ENCODE measurements at places on chromosomes 1 and 21. TPM values are rescaled to one million over a fixed set of nuclear protein-coding genes. Genes with fewer than 3 reads are reported as not detected.

- H3K27ac ChIP-seq = no peak overlapping the region
- no peaks in the 10 kb centered on the region for H3K36me3 ChIP-seq
- no peaks in the 10 kb centered on the region for H3K4me1 ChIP-seq
- no peak for DNase-seq
- H3K4me3 ChIP-seq = no peak overlapping the region
- H3K27me3 ChIP-seq = no peaks in the 10 kb centered on the region
Measured at GRCh38 chr1:56380531-56380930, 198.8 kb downstream of the PLPP3 start.

- no peaks in the 10 kb centered on the region for H3K27me3 ChIP-seq
- DNase-seq = no peak
- no peaks in the 10 kb centered on the region for H3K4me1 ChIP-seq
- no peaks in the 10 kb centered on the region for H3K36me3 ChIP-seq
- no peak overlapping the region for H3K27ac ChIP-seq
Measured at GRCh38 chr21:35159881-35160280, 110.8 kb upstream of the RUNX1 start.

- no peak for DNase-seq
- H3K36me3 ChIP-seq = no peaks in the 10 kb centered on the region
- no peaks in the 10 kb centered on the region for H3K27me3 ChIP-seq
- no peak overlapping the region for H3K27ac ChIP-seq
- no peaks in the 10 kb centered on the region for H3K4me1 ChIP-seq
Measured at GRCh38 chr1:211925016-211925415, 94.5 kb upstream of the LPGAT1 start.

DNA sequence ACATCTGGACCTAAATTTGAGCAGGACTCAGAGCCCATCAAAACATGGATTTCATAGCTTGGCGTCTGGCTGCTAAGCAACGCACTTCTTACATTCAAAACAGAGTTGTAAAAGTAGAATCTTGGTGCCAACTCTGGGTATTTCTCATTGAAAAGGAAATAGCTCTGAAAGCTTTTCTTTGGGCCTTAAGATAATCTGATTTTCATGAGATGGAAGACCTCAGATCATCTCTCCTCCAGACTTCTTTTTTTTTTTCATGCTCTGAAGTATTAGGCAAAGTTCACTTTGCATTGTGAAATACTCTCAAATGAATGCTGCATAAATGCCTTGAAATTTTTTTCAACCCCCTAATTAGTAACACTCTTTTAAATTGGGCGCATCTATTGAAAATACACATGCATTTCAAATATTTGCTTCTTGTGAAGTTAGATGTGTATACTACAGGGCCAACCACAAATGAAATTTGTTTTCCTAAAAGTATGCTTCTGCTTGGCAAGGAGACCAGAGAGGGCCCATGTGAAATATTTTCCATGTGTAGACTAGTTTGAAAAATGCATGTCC, 4.2 kb downstream of the ADAMTS5 start:
- DNase-seq = no peak
- H3K27me3 ChIP-seq = no peaks in the 10 kb centered on the region
- H3K4me3 ChIP-seq = no peak overlapping the region
- no peak overlapping the region for H3K27ac ChIP-seq

- no peak overlapping the region for H3K4me3 ChIP-seq
- no peak for DNase-seq
- H3K4me1 ChIP-seq = peaks cover 17% of the 10 kb centered on the region
- no peaks in the 10 kb centered on the region for H3K27me3 ChIP-seq
- no peak overlapping the region for H3K27ac ChIP-seq
Measured at GRCh38 chr1:6426277-6426971, 1.8 kb downstream of the ESPN start.

GRCh38 chr1:110216844-110217444, 6.8 kb downstream of the KCNC4 start:
- H3K4me1 ChIP-seq = no peaks in the 10 kb centered on the region
- no peak overlapping the region for H3K27ac ChIP-seq
- H3K36me3 ChIP-seq = no peaks in the 10 kb centered on the region
- H3K27me3 ChIP-seq = no peaks in the 10 kb centered on the region
- DNase-seq = no peak

DNA sequence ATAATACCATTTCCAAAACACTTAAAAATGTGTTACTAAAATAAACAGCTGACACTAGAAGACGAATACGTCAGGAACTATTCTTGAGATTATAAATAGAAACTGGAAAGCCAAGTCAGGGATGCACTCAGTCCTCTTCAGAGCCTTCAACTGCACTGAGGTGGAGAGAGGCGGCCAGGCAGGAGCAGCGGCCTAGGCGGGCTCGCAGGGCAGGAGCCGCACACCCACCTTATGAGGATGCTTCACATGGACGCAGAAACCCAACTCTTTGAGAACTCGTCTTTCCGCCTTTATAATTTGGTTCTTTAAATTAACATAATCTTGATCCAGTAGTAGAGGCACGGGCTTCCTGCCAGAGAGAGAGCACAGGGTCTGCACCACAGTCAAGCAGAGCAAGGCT, 4.0 kb downstream of the CCNL2 start:
- peaks cover 42% of the 10 kb centered on the region for H3K36me3 ChIP-seq
- H3K27ac ChIP-seq = no peak overlapping the region
- no peak overlapping the region for H3K4me3 ChIP-seq
- H3K4me1 ChIP-seq = peaks cover 18% of the 10 kb centered on the region

DNA sequence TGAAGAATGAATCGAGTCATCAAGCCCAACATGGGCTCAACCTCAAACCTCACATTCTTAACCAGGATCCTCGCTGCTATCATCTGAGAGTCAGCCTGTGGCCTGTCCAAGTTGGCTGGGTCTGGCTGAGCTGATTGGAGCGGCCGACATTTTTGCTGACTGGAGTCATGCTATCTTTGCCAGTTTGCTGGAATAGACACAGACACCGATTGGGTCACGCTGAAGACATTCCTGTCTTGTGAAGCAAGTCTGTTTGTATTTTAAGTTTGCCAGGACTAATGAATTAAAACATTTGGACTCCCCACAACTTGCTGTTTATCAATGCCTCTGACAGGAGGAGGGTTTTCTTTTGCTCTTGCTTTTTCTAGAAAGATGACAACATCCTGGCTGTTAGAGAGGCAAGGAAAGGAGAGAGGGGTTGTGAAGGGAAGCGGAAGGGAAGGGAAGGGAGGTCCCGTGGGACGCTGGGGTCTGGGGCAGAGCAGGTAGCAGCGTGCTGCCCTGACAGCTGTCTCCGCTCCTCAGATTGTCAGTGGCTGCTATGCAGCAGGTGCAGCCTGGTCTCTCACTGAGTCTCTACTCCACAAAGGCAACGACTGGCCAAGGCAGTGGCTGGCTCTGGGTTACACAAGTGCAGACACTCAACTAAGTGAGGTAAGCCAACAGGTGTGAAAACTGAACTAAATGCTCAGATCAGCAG, at the start of gene MAP3K7CL:
TSS of gene MAP3K7CL (plus strand) at position 375 of the 700 bp plus-strand sequence. CDS start 2,701 bp downstream, outside the sequence.
- no peak within 1 kb of the TSS for H3K4me3 ChIP-seq
- no peak within 1 kb of the TSS for H3K27ac ChIP-seq
- no peaks in the 10 kb centered on the region for H3K36me3 ChIP-seq
- H3K4me1 ChIP-seq = no peaks in the 10 kb centered on the region
- H3K27me3 ChIP-seq = no peaks in the 10 kb centered on the region

- no peak overlapping the region for H3K27ac ChIP-seq
- no peaks in the 10 kb centered on the region for H3K36me3 ChIP-seq
Measured at GRCh38 chr1:99062192-99062591, 57.5 kb upstream of the PLPPR5 start.

- DNase-seq = no peak
- peak overlapping the region; percentile 46 for H3K4me3 ChIP-seq
- H3K36me3 ChIP-seq = no peaks in the 10 kb centered on the region
Measured at GRCh38 chr1:200038981-200039848, 11.7 kb downstream of the NR5A2 start.

DNA sequence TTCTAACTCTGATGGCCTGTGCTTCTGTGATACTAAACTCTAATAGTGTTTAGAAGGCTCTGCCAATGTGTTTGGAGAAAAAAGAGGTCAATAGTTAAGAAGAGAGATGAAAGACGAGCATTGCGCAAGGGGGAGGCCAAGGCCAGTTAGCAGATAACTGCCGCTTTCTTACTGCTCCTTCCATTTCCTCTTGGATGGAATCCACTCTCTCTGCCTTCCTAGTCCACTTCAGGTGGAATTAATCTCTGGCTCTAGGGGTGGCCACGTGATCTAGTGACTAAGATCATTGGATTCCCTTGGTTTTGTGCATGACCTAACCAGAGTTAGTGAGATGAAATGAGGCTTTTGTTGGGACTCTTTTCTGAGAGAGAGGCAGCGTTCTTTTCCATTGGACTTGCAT, 148.3 kb downstream of the ACTL8 start:
- no peaks in the 10 kb centered on the region for H3K27me3 ChIP-seq
- H3K4me1 ChIP-seq = no peaks in the 10 kb centered on the region
- H3K4me3 ChIP-seq = no peak overlapping the region

DNA sequence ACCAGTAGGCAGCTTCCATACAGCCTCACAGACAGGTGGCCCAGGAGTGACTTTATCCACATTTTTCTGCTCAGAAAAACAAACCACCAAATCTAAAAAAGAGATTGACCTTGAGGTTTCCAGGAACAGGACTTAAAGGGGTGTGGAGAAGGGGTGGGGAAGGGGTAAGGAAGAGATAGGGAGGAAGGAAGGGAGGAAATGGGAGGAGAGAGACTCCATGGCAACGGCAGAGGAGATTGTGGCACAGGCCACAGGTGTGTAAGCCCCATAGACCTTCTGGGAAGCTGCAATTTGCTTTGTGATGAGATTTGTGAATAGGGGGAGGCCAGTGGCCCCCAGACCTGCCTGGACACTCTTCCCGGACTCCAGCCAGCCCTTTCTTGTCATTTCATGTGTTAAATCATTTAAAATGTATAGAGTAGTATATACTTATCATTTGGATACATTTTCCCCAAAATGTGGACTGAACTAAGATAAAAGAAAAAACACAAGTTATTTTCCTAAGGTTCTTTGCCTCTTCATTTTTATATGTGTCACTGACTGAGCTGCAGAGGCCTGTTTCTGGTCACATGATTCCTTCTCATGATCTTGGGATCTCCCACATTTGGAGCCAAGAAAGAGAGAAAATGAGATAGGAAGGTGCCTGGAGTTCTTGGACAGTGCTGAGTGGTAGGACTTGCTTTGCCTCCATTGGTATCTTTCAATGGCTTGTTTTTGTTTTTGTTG, 55.5 kb downstream of the CLIC6 start:
- DNase-seq = no peak
- H3K4me3 ChIP-seq = no peak overlapping the region
- H3K36me3 ChIP-seq = no peaks in the 10 kb centered on the region

GRCh38 chr1:85142753-85143152, 58.1 kb downstream of the SYDE2 start:
- H3K36me3 ChIP-seq = no peaks in the 10 kb centered on the region
- H3K27me3 ChIP-seq = no peaks in the 10 kb centered on the region
- H3K4me3 ChIP-seq = no peak overlapping the region
- H3K27ac ChIP-seq = no peak overlapping the region
- no peaks in the 10 kb centered on the region for H3K4me1 ChIP-seq

RAB42 gene
- total RNA-seq = not detected

DNASE2B gene
- total RNA-seq = not detected

Data from naive thymus-derived CD4-positive, alpha-beta T cell (primary cell).